Astrocyte (in vitro differentiated cells and primary cell): ENCODE measurements at places on chromosomes 1 and 21. TPM values are rescaled to one million over a fixed set of nuclear protein-coding genes. Genes with fewer than 3 reads are reported as not detected.

The GFI1 gene
- 0.48 and 0.89 TPM in 2 replicates for total RNA-seq

The CYP4A11 gene
- total RNA-seq, result not detected in 2 replicates

The S1PR1 gene
- total RNA-seq, result 10.6 and 14.4 TPM in 2 replicates

The AVPR1B gene
- total RNA-seq, result not detected in 2 replicates

The OR2L2 gene
- not detected in 2 replicates for total RNA-seq

DNA sequence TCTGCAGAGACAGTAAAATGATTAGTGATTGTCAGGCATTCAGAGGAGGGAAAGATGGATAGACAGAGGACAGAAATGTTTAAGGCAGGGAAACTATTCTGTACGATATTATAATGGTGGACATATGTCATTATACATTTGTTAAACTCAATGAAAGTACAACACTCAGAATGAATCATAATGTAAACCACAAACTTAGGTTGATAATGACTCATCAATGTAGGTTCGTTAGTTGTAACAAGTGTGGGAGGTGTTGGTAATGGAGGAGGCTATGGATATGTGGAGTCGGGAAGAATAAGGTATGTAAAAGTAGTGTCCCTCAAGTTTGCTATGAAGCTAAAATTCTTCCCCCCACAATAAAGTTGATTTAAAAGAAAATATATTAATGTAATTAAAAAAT is 455.0 kb downstream of the BRINP3 start:
- no peaks in the 10 kb centered on the region for H3K27me3 ChIP-seq
- no peaks in the 10 kb centered on the region for H3K4me1 ChIP-seq
- peak; percentile 74 for DNase-seq
- no peak overlapping the region for H3K4me3 ChIP-seq
- no peak overlapping the region for H3K27ac ChIP-seq

- peak; percentile 83 for DNase-seq
- H3K27me3 ChIP-seq, result no peaks in the 10 kb centered on the region
- no peak overlapping the region for H3K4me3 ChIP-seq
- H3K27ac ChIP-seq, result peak overlapping the region; percentile 78
- peaks cover 42% of the 10 kb centered on the region for H3K4me1 ChIP-seq
- no peaks in the 10 kb centered on the region for H3K36me3 ChIP-seq
Observed at GRCh38 chr1:16172964-16173446, 17.1 kb upstream of the EPHA2 start.

- H3K4me1 ChIP-seq, result peaks cover 19% of the 10 kb centered on the region
- no peaks in the 10 kb centered on the region for H3K27me3 ChIP-seq
- no peak overlapping the region for H3K4me3 ChIP-seq
- H3K36me3 ChIP-seq, result no peaks in the 10 kb centered on the region
- H3K27ac ChIP-seq, result no peak overlapping the region
Observed at GRCh38 chr1:56331892-56332567, 247.3 kb downstream of the PLPP3 start.

GRCh38 chr1:51898090-51898734 is 19.7 kb upstream of the NRDC start:
- peak overlapping the region; percentile 34 for H3K4me3 ChIP-seq
- peak; percentile 93 for DNase-seq
- no peaks in the 10 kb centered on the region for H3K27me3 ChIP-seq
- peak overlapping the region; percentile 98 for H3K27ac ChIP-seq
- peaks cover 21% of the 10 kb centered on the region for H3K4me1 ChIP-seq
- H3K36me3 ChIP-seq, result no peaks in the 10 kb centered on the region

- peaks cover 10% of the 10 kb centered on the region for H3K4me1 ChIP-seq
- no peaks in the 10 kb centered on the region for H3K27me3 ChIP-seq
- no peak overlapping the region for H3K27ac ChIP-seq
- H3K36me3 ChIP-seq, result no peaks in the 10 kb centered on the region
- H3K4me3 ChIP-seq, result peak overlapping the region; percentile 5
Observed at GRCh38 chr1:36400825-36401601, 3.3 kb upstream of the LSM10 start.

DNA sequence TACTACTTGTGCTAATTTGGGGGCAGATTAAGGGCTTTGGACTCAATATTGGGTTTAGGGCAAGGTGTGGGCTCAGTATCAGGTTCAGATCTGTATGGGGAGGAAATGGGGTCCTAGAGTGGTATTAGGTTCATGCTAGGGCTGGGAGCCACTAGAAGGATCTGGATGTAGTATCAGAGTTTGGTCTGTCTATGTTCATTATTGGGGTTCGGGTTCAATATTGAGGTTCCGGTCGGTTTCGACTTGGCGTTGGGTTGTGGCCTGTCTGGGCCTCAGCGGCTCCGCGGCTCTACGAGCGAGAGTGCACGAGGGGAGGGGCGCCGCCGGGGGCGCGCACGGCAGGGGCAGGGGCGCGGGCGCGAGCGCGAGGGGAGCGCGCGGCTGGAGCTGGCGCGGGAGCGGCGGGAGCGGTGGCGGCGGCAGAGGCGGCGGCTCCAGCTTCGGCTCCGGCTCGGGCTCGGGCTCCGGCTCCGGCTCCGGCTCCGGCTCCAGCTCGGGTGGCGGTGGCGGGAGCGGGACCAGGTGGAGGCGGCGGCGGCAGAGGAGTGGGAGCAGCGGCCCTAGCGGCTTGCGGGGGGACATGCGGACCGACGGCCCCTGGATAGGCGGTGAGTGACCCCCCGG is at the start of gene PTPRF:
Gene PTPRF (plus strand): TSS at position 401 of the 624 bp plus-strand sequence. CDS start 14,193 bp downstream, outside the sequence.
- peak within 1 kb of the TSS; percentile 67 for H3K4me3 ChIP-seq
- no peaks in the 10 kb centered on the region for H3K36me3 ChIP-seq
- peak; percentile 26 for DNase-seq
- H3K4me1 ChIP-seq, result peaks cover 31% of the 10 kb centered on the region
- H3K27ac ChIP-seq, result no peak within 1 kb of the TSS

DNA sequence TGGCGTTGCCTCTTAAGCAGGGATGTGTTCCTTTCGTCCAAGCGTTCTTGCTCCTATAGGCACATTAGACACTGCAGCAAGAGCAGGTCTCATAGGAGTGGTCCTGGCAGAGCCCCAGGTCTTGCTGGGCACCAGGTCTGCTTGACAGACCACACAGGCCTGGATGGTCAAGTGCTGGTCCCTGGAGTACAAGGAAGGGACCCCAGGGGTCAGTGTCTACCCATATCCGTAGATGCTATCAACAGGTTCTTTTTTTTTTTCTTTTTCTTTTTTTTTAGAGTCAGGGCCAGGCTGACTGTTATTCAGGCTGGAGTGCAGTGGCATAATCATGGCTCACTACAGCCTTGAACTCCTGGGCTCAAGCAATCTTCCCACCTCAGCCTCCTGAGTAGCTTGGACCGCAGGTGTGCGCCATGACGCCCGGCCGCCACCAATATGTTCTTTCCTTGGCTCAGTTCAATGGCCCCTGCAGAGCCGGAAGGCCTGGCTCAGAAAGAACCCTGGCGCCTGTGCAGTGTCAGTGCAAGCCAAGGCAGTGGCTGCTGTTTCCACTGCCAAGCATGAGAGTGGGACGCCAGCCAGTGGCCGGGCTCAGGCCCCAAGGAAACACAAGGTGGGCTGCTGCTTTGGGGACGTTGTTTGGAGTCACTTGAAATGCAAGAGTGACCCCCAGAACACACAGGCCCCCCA is 10.0 kb upstream of the TNFRSF8 start:
- peaks cover 12% of the 10 kb centered on the region for H3K4me1 ChIP-seq
- H3K27me3 ChIP-seq, result peaks cover 3% of the 10 kb centered on the region
- no peak for DNase-seq
- H3K36me3 ChIP-seq, result no peaks in the 10 kb centered on the region
- H3K4me3 ChIP-seq, result no peak overlapping the region
- H3K27ac ChIP-seq, result no peak overlapping the region

DNA sequence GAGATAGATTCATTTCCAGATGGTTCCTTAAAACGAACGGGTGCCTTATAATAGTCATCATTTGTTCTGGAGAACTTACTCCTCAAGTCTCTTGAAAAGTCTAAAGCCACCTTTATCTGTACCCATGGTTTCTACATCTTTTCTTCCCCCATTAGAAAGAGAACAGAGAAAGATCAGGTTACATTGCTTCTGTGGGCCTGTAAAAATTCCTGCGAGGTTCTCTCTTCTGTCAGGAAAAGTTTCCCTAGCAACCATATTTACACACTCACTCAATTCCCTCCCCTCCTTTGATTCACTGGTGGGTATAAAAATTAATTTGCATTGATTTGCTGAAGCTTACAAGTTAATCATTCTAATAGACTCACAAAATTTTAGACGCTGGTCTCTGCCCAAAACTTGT is 6.7 kb downstream of the PHC2 start:
- H3K27me3 ChIP-seq, result no peaks in the 10 kb centered on the region
- no peak overlapping the region for H3K4me3 ChIP-seq
- DNase-seq, result peak; percentile 66
- H3K27ac ChIP-seq, result peak overlapping the region; percentile 83
- H3K4me1 ChIP-seq, result peaks cover 32% of the 10 kb centered on the region
- H3K36me3 ChIP-seq, result no peaks in the 10 kb centered on the region

DNA sequence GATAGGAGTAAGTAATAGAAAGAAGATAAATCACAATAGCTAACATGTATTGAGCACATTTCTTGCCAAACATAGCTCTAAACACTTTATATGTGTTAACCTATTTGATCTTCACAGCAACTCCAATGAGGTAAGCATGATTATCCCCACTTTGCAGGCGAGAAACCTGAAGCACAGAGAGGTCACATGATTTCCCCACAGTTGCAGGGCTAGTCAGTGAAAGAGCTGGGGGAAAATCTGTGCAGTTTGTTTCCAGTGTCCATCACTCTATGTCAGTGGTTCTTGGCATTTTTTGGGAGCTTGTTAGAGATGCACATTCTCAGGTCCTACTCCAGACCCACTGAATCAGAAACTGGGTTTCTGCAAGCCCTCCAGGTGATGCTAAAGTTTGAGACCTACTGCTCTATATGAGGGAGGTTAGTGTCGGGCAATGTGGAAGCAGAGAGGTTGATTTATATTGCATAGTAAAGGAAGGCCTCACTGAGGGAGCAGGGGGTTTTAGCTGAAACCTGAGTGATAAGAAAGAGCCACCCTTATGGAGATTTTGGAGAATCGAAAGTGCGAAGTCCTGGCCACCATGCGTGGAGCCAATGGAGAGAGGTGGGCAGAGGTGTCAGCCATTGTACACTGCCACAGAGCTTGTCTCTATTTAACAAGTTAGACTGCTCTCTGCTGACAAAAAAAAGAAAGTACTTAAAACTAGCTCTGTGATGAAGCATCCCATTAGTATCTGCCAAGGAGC is 20.9 kb downstream of the MCOLN3 start:
- no peaks in the 10 kb centered on the region for H3K36me3 ChIP-seq
- no peaks in the 10 kb centered on the region for H3K4me1 ChIP-seq
- H3K4me3 ChIP-seq, result no peak overlapping the region
